ENCODE measurements at places on chromosomes 4 and X. TPM values are rescaled to one million over a fixed set of nuclear protein-coding genes. Genes with fewer than 3 reads are reported as not detected.
A peak's percentile ranks its signal among the peaks of the same experiment; 100 is the strongest.

CORIN gene
- total RNA-seq = not detected

PABPC1L2B gene
- total RNA-seq = not detected

BTC gene
- not detected for total RNA-seq

SLC25A53 gene
- total RNA-seq = 4.3 TPM

DAPP1 gene
- 38.8 TPM for total RNA-seq

PSAPL1 gene
- not detected for total RNA-seq

NXF2 gene
- not detected for total RNA-seq

CTAG2 gene
- total RNA-seq = not detected

UCP1 gene
- not detected for total RNA-seq

UGT2B7 gene
- total RNA-seq = not detected

XAGE1A gene
- total RNA-seq = not detected

GRCh38 chrX:153637121-153638040, 9.6 kb upstream of the DUSP9 start:
- no peak for DNase-seq

DNA sequence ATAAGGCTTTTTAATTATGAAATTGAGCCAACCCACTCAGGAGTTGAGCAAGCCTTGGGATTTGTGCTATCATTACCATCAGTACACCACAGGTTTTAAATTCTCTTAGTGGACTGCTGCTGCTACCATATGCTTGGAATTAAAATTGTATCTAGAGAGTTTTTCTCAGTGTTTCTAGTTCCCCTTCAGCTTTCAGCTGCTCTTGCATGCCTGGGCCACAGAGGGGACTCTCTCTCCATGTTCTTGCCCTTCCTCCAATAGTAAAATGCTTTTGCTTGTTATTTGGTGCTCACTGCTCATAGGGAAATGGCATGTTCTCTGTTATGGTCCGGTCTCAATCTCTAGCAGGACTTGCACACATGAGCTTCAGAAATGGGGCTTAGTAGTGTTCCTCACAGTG, 101.9 kb downstream of the IGSF1 start:
- no peak for DNase-seq

DNA sequence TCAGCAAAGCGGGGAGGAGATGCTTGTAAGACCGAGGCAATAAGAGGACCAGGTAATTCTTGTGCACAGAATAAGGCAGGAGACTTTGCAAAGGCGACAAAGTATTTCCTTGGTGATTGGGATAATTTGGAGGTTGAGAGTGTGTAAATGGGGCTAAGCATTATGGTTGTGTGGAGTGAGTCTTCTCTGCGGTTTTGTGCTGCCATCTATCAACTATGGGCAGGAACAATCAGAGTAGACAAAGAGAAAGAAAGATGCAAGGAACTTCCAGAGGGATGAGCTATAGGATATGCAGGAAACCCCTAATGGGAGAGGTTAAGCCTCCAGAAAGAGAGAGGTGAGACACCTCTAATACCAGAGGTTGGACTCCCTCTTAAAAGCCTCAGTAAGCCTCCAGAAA, 339.8 kb downstream of the PAPSS1 start:
- no peak for DNase-seq

GRCh38 chr4:6812766-6813165, 30.2 kb downstream of the KIAA0232 start:
- DNase-seq = no peak

DNA sequence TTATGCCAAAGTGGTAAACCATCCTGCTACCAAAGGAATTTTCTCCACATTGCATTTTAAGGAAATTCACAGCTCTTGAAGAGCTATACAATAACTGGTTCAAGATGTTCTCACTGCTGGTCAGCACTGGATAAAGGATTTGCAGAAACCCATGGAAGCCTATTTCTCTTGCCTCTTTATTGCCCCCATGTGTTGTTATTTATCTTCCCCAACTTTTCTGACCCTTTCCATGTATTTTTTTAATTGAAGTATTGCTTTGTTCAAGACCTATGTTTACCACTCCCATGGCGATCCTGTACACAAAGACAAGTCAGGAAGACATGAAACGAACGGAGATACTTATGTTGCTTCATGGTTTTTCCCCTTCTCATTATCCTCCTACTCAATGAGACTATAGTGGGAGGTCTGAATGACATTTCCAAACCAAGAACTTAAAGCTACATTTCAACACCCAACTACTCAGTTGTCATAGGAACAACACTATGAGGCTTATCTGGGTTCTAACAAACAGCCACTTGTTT, 566.4 kb upstream of the DIPK2B start:
- DNase-seq = no peak

GRCh38 chrX:71464968-71465367, 67.9 kb upstream of the OGT start:
- DNase-seq = no peak

DNA sequence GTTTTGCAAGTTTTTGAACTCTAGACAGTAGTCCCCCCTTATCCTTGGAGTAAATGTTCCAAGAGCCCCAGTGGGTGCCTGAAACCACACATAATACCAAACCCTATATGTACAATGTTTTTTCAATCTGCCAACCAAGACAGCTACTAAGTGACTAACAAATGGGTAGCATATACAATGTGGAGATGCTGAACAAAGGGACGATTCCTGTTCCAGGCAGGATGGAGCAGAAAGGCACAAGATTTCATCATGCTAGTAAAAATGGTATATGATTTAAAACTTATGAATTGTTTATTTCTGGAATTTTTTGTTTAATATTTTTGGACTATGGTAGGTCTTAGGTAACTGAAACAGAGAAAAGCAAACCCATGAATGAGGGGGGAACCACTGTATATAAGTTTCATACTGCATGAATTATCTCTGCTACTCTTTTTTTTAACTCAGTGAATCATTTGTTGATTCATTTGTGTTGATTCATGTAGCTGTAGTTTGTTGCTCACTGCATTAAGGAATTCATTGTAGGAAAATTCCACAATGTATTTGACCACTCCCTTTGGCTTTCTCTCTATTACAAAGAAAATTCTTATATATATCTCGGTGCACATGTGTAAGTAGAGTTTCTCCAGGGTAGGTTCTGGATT, 21.9 kb upstream of the ANXA3 start:
- DNase-seq = no peak

- no peak for DNase-seq
Measured at GRCh38 chr4:168487282-168488035, 7.2 kb upstream of the DDX60L start.

GRCh38 chr4:28391877-28392276, 1531.2 kb downstream of the STIM2 start:
- no peak for DNase-seq

DNA sequence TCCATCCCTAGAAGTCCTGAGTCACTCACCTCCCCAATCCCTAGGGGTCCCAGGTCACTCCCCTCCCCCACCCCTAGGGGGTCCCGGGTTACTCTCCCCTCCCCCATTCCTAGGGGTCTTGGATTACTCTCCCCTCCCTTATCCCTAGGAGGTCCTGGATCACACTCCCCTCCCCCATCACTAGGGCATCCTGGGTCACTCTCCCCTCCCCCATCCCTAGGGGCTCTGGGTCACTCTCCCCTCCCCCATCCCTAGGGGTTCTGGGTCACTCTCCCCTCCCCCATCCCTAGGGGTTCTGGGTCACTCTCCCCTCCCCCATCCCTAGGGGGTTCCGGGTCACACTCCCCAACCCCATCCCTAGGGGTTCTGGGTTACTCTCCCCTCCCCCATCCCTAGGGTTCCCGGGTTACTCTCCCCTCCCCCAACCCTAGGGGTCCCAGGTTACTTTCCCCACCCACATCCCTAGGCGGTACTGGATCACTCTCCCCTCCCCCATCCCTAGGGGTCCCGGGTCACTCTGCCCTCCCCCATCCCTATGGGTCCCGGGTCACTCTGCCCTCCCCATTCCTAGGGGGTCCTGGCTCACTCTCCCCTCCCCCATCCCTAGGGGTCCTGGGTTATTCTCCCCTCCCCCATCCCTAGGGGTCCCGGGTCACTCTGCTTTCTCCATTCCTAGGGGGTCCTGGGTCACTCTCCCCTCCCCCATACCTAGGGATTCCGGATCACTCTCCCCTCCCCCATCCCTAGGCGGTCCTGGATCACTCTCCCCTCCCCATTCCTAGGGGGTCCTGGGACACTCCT, 2.1 kb downstream of the ASMTL start:
- DNase-seq = no peak

- no peak for DNase-seq
Measured at GRCh38 chrX:153492543-153492942, 2.2 kb upstream of the BGN start.

DNA sequence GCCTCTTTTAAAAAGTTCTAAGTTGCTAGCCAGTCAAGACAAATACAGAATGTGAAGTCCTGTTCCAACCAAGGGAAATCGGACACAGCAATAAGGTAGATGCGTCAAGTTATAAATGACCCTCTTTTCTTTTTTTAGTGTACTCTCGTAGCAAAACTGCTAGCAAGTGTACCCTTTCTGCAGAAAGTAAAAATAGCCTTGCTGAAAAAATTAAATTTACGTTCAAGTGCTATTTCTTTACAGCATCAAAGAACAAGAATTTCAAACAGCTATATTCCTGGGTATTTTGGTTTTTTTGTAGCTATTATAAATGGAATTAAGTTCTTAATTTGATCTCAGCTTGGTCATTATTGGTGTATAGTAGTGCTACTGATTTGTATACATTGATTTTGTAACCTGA, 119.2 kb downstream of the NAA11 start:
- DNase-seq = no peak

DNA sequence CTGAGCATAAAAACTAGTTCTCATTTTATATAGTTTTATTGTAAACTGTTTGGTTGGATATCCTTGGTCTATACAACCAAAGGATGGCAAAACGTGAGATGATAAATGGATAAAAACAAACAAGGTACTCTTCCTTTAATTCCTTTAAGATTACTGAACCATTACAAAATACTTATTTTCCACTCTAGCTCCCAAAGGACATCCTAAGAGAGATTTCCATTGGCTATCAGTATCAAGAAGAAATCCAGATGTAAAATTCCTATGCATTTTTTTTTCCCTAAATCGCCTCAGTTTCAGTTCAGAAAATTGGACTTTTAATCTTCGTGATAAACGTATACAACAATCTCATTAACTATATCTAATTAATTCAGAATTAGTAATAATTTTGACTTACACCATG, 2.3 kb downstream of the FBXL5 start:
- no peak for DNase-seq

DNA sequence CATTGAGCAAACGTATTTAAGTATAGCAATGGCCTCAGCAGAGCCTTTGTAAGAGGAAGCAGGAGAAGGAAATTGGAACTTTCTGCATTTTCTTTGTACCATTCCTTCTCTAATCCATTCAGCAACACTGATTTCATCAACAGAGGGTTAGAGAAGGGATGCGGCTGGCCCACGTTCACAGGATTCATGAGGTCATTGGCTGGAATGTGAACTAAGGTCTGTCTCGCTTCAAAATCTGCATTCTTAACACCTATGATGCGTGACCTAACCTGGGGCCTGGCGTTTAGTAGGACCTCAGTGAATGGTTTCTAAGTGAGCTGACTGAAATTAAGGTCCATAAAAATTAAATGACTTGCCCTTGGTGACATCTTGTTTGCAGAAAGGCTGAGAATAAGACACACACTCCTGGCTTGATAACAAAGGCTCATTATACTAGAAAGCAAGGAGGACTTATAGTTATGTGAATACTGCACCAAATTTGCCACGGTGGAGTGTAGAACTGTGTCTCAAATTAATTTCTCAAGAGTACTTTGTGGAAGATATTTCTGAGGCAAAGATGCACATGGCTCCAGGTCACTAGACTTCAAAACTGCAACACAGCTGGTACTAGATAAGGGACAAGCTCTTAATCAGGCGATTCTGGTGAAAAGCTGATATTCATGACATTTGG, 25.4 kb downstream of the FGFBP1 start:
- no peak for DNase-seq

- no peak for DNase-seq
Measured at GRCh38 chrX:53584891-53585290, 101.6 kb downstream of the HUWE1 start.

DNA sequence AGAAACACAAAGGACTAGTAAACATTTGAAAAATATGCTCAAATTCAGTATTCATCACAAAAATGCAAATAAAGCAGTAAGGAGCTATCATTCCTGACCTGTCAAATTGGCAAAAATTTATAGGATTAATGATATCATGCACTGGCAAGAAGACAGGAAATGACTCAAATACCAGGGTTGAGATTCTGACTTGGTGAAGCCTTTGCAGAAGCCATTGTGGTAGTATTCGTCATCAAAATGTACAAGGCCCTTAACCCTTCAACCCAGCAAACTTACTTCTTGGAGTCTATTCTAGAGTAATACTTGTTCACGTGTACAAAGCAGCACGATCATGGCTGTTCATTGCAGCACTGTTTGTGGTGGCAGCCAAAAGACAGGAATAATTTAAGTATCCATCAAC, 132.4 kb downstream of the ENOX2 start:
- no peak for DNase-seq

GRCh38 chr4:170106900-170107299, 17.1 kb upstream of the AADAT start:
- no peak for DNase-seq

DNA sequence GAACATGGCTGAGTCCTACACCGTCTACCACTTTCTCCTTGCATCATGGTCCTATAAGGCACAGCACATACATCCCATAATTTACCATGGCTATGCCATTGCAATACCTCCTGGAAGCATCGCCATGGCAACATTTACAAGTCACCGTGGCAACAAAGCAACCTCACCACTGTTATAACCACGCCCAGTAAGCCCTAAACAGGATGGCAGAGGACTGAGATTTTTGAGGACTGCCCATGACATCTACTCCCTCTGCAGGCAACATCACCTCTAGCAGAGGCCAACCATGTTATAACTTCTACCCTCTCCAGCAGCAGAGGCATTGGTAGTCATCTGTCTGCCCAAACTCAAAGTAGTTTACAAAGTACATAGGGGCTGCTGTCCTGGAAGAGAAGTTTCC, 29.7 kb downstream of the BCOR start:
- DNase-seq = peak; percentile 17

All from activated T-helper 1 cell treated with anti-CD3 and anti-CD28 coated beads, Interleukin-12 subunit alpha, Interleukin-12 subunit beta, Interleukin-2, Interleukin-4 antibody, amounts not matched to agents 30 ng/mL and 10 ng/mL and 1 ng/mL, durations not matched to agents 14 hours and 24 hours and 36 hours (primary cell).